Spinal cord (tissue), 10 donors: ENCODE measurements at places on chromosomes 11 and 22. TPM values are rescaled to one million over a fixed set of nuclear protein-coding genes. Genes with fewer than 3 reads are reported as not detected.

The F2 gene
- 0.29 TPM for polyA plus RNA-seq

The OR8K3 gene
- polyA plus RNA-seq = not detected

The CYTH4 gene
- 6.7 TPM for polyA plus RNA-seq

The OR5M10 gene
- not detected for polyA plus RNA-seq

The DGCR6 gene
- polyA plus RNA-seq = 32.1 TPM

The SNRPD3 gene
- polyA plus RNA-seq = 130 TPM

The UBQLNL gene
- 0.33 TPM for polyA plus RNA-seq

The GLYATL1 gene
- 6.1 TPM for polyA plus RNA-seq

The OR51B2 gene
- not detected for polyA plus RNA-seq

The RFPL3 gene
- 0.38 TPM for polyA plus RNA-seq

The KDM4E gene
- not detected for polyA plus RNA-seq

The PATE2 gene
- 0.23 TPM for polyA plus RNA-seq

The SLC22A9 gene
- 0.11 TPM for polyA plus RNA-seq
